Fibroblast of gingiva (primary cell): ENCODE measurements at places on chromosomes 4 and X.

- DNase-seq = peak; percentile 77
Measured at GRCh38 chr4:74755486-74755885, 38.8 kb downstream of the BTC start.

DNA sequence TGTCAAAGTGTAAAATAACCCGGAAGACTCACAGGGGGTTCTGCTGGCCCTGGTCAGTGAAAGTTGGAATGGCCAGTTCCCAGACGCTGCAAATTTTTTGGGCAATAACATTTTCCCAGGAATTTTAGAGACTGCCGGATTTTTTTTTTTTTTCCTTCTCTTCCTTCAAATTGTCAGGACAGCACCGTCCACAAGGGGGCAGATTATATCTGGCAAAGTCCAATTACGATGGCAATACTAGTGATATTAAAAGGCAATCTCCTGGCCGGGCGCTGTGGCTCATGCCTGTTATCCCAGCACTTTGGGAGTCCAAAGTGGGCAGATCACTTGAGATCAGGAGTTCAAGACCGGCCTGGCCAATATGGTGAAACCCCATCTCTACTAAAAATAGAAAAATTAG is 20.5 kb downstream of the SLC25A5 start:
- DNase-seq = peak; percentile 38

GRCh38 chr4:107423677-107424405 is 296.2 kb downstream of the PAPSS1 start:
- no peak for DNase-seq

DNA sequence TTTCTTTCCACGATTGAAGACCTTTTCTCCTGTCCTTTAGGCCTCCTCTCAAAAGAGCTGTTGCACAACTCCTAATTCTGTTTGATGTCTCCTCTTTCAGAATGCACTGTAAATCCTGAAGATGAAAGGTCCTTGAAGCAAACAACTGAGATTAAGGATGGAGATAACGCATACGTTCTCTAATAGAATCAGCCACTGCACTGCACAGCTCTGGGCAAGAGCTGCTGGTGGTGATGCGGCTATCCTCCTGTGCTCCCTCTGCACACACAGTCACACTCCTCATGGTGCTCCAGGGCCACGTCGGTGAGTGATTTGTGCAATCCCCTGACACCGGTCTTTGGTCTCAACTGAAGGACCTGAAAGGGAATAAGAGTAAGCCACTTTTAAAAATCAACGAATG is 208.7 kb downstream of the PDGFC start:
- no peak for DNase-seq

GRCh38 chrX:70916754-70917153 is 8.2 kb upstream of the TEX11 start:
- no peak for DNase-seq

GRCh38 chr4:146110871-146111485 is 64.5 kb upstream of the LSM6 start:
- DNase-seq = no peak

- DNase-seq = peak; percentile 42
Measured at GRCh38 chrX:110180928-110181310, 137.0 kb downstream of the AMMECR1 start.

DNA sequence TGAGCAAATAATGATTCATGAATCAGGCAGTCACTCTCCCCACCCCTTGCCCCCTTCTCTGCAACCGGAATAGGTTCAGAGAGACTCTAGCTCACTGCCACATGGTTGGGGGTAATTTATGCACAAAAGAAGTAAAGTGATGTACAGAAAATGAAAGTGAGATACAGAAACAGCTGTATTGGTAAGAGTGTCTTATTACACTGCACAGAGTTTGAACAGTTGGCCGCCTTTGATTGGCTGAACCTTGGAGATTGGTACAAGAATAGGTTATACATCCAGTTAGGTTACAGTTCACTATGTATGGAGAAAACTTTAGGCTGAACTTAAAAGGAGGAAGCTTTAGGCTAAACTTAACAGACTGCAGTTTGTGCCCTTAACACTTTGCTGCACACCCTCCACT is 34.6 kb upstream of the DIAPH2 start:
- no peak for DNase-seq
